ENCODE measurements at places on chromosomes 3 and 15. TPM values are rescaled to one million over a fixed set of nuclear protein-coding genes. Genes with fewer than 3 reads are reported as not detected.

DNA sequence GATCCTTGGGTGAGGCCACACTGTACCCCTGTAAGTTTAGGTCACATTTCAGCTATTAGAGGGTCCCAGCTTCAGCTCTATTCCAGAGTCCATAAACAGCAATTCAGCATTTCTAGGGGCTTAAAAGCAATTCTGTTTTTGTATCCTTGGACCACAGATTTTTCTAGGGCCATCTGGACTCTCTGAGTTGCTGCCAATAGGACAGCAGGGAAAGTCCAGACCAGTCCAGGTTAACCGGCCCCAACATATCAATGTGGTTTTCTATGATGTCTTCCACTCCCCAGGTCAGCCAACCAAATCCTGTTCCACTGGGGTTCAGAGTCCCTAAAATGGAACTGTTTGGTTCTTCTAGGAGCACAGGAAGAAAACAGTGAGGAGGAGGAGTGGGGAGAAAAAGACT is 40.0 kb downstream of the TYRO3 start:
- DNase-seq: no peak

DNA sequence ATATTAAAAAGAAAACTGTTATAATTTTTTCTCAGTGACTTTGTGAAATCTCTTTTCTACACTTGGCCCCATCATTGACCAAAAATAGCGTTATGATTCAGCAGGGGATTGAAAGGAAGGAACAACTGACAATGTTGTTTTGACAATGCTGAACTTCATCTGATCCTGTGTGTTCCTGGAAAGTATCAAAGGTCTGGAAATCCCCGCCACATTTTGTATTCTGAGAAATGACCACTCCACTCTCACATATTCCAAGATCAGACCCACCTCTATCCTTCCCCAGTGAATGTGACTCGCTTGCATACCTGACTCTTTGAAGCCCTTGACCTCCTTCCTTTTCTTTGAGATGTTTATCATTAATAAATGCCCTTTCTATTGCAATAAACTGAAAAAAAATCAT is 9.7 kb upstream of the RIOX2 start:
- no peak for DNase-seq

- DNase-seq: no peak
Observed at GRCh38 chr3:8712045-8712907, 21.3 kb upstream of the CAV3 start.

Gene GPR149
- total RNA-seq: not detected

DNA sequence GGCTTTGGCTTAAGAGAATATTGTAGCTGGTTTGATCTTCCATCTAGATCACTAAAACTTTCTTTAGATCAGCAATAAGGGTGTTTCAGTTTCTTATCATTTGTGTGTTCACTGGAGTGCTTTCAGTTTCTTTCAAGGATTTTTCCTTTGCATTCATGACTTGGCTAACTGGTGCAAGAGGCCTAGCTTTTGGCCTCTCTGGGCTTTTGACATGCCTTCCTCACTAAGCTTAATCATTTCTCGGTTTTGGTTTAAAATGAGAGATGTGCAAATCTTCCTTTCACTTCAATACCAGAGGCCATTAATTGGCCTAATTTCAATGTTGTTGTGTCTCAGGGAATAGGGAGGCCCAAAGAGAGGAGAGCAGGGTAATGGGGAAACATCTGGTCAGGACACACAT is 30.3 kb upstream of the CCNB2 start:
- DNase-seq: no peak

GRCh38 chr15:62647202-62647842 is 395.2 kb upstream of the TPM1 start:
- peak; percentile 81 for DNase-seq

Gene NT5DC2
- 215 TPM for total RNA-seq

DNA sequence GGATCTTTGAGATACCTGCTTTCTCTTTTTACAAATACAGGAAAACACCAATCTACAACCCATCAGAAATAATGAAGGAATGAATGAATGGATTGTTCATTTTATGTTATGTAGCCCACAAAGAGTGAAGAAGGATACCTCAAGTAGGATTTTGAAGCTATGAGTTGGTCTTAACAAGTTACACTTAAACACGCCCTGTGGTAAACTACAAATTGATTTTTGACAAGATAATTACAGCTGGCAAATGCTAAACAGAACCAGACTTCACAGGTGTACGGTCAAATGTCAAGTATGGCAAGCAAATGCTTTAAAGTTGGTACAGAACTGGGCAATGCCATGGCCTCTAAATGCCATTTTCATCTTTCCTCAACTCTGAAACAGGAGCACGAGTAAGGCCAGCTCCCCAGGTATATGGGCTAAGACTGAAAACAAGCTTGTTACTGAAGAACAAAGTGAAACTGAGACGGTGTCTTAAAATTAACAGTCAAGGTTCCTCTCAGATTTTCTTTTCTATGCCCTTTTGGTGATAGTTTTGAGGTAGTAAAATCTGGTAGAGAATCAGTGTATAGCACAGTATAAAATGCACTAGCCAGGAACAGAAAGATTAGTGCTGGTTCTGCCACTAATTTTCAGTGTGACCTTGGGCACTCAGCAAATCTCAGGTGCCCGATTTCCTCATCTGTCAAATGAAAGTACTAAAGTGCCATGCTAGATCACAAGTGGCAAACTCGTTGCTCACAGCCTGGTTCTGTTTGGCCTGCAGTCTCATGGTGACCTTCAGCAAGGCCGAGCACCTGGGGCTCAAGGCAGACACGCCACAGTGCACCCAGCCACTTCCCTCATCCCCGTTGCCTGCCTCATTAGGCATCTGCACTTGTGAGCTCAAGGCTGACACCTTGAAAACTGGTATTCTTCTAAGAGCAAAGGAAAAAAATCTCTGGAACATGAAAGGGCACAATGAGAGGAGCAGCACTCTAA is 9.5 kb downstream of the RUVBL1 start:
- no peak for DNase-seq

- DNase-seq: no peak
Observed at GRCh38 chr15:76382987-76383728, 46.6 kb downstream of the ISL2 start.

DNA sequence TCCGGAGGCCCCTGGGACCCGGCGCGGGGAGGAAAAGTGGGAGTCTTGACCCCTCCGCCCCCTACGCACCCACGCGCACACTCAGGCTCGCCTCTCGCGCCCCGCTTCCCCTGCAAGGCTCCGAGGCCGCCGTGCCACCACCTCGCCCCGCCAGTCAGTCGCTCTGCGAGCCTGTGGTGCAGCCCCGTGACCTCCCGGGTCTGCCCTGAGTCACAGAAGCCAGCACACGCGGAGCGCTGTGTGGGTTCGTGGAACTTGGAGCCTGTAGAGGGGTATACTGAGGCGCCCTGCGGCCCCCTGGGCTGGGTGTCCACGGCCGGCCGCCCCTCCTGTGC is 380 bp upstream of the ALS2CL start:
- DNase-seq: no peak

Gene CCR9
- total RNA-seq: not detected

Gene C2CD4A
- total RNA-seq: 0.09 TPM

Gene TNNC1
- total RNA-seq: 8.3 TPM

Gene A4GNT
- not detected for total RNA-seq

DNA sequence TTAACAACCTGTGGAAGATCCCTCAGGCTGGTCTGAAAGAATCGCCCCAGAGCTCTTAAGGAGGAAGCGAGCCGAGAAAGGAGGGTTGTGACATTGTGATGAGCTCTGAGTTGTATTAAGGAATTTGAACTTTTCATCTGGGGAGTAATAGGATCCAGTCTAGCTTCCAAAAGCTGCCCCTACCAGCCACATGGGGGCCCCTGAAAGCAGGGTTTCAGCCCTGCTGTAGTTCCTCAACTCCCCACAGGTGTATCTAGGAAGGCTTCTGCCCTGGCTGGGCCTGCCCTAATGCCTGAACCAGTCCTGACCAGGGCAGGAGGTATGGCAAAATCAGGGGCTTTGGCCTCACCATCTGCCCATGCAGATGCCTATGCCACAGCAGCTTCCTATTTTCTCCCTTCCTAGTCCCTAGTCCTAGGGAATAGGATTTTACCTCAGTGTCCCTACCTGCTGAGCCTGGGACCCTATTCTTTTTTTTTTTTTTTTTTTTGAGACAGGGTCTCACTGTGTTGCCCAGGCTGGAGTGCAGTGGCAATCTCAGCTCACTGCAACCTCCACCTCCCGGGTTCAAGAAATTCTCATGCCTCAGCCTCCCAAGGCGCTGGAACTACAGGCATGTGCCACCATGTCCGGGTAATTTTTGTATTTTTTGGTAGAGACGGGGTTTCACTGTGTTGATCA is 5.0 kb upstream of the AP3S2 start:
- peak; percentile 65 for DNase-seq

- DNase-seq: peak; percentile 50
Observed at GRCh38 chr3:42539871-42540714, 37.6 kb downstream of the VIPR1 start.

Gene CCR2
- not detected for total RNA-seq

All from PC-9 (cell line).